Stimulated activated CD4-positive, alpha-beta T cell treated with anti-CD3 and anti-CD28 coated beads, Interleukin-1b, Interleukin-23, amount 100 ng/mL, for 1 hour (primary cell): ENCODE measurements at places on chromosomes 2 and 18.

DNA sequence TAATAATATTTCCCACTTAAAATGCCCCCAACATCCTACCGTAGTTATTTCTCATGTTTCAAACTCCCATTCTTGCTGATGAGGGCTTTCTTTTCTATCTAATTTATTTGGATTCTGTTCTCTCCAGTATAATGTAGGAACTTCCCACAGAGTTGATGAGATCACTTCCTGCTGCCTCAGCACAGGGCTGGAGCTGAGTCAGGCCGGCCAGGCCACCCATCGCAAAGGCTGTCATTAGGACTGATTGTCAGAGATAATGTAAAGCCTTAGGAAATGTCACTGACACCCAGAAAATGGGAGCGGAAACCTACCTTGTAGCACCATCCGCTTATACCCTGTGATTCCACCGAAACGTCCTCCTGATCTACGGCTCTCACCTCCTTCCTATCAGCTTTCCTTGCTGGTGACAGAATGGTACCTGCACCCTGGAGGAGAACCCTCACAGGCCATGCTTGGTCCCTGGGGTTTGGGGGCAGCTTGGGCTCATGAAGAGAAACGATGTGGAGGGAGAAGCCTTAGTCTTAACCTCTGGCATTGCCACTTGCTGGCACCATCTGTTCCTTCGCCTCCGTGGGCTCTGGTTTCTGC lies 672.8 kb upstream of the ID2 start:
- no peak for DNase-seq

DNA sequence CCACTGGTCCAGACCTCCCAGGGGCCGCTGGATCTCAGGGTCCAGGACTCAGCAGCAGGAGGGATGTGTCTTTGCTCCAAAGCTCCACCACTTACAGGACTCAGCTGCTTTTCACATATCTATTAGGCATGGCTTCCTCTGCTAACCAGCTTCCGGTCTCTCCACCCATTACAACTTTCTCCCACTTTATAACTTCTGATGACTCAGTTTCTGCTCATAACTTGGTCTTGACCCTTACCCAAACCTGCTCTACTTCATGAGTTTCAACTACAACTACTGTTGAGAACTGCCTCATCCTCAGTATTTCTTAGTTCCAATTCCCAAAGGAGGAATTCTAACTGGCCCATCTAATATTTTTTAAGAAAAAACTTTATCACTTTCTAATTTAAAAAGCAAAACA lies 17.2 kb downstream of the SULT1C2 start:
- no peak for DNase-seq

DNA sequence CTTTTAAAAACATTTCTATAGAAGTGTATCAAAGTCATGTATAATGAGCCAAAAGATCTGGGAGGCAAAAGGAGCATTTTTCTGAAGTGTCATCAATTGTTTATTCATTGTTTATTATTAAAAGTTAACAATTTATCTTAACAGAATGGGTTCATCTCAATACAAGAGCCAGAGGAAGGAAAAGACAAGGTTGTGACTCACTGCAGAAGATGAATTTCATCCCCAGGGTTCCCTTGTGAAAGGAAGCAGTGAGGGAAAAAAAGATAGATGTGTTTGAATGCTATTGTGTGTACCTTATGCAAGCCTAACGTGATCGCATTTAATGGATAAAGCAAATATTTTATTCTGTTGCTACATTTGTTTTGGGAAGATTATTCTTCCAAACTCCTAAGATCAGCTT lies 286.3 kb downstream of the PIEZO2 start:
- DNase-seq = no peak

DNA sequence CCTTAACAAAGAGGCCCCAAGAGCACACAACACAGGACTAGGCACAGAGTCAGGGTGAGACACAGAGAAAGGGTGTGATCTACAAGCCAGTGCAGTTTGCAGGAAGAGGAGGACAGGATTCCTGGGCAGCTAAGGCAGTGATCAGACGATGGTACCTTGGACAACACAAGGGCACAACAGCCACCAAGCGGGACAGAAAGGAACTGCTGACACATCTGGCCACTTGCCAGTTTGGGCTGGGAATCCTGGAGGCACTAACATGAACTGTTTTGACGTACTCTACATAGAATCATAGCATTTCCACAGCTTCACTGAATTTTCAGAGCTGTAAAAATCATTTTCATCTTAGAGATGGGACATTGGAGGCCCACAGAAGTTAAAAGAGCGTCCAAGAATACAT lies 221.5 kb upstream of the SLC35G4 start:
- DNase-seq = no peak

DNA sequence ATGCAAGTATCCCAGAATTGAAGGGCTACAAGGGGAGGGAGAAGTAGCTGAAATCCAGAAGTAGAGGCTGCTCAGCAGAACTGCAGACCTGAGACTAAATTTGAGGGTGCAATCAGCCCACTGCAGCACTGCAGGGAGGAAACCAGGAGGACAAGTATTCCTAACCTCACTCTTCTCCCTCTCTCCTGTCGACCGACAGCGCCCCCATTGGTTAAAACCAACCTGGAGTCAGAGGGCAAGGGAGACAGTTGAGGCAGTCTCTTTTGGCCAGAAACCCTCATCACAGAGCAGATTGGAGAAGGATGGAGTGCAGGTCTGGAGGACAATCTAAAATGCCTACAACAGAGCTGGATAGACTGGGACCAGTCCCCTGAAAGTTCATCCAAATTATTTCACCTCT lies 768.9 kb upstream of the KLHL29 start:
- no peak for DNase-seq
